ENCODE measurements at places on chromosomes 7 and 10.

DNA sequence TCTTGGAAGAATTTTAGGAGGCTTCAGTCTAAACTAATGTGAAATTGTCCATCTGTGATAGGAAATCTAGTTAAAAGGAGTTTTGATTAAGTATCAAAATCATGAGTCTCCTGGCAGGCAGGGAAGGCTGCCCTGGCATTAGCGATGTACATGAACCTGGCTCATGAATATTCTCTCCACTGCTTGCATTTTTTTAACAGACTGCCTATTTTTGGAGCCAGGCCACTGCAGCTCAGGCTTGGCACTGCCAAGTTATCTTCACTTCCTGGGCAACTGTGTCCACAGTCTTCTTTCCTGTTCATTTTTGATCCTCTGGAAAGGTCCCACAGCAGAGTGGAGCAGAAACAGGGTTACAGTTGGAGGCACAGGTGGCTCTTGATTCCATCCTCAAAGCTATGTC is 7.0 kb downstream of the GPR26 start:
- no peak for DNase-seq

DNA sequence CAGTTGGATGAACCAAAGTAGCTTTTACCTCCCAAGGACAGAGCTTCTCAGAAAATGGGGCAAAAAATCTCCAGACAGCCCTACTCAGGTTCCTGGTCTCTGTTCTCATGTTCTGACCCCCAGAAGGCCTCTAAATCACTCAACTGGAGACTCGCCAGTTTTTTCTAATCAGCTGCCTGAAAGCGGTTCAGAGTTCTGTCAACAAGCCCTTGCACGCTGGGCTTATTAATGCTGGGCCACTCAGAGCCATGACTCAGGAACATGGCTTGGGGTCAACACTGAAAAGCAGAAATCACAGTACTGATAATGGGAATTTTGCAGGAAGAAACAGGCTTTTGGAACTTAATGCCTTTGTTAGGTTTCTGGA is 15.3 kb downstream of the ECHDC3 start:
- DNase-seq: peak; percentile 87

DNA sequence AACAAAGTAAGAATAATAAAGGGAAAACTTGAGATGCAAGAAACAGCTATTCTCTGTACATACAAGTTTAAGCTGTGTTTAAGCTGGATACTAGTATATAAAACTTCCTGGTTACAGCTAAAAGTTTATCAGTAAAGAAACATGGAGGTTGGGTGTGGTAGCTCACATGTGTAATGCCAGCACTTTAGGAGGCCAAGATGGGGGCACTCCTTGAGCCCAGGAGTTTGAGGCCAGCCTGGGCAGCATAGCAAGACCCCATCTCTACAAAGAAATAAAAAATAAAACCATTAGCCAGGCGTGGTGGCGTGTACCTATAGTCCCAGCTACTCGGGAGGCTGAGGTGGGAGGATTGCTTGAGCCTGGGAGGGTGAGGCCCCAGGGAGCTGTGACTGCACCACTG is 3.2 kb downstream of the RSU1 start:
- DNase-seq: no peak

DNA sequence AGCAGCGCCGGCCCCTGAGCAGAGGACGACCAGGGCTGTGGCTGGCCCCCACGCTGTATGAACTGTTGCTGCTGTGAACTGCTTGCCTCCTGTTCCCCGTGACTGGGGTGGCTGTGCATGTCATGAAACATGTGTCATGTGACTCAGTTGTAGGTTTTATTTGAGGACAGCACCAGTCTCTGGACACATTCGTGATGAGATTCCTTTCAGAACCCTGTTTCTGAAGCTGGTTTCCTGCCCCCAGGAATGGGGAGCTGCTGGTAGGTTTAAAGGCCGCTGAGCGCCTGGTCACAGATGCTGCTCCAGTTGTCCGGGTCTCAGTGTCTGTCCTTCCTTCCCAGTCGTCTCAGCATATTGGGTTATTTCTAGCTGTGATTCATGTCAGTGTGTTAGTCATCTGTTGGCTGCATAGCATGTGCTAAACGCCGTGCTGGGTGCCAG is 79.1 kb upstream of the PPIF start:
- DNase-seq: peak; percentile 43

- DNase-seq: no peak
These were observed 30.1 kb upstream of the NEUROD6 start for GRCh38 chr7:31370609-31371008.

GRCh38 chr7:157228864-157229422 is 90.2 kb downstream of the UBE3C start:
- DNase-seq: peak; percentile 42

DNA sequence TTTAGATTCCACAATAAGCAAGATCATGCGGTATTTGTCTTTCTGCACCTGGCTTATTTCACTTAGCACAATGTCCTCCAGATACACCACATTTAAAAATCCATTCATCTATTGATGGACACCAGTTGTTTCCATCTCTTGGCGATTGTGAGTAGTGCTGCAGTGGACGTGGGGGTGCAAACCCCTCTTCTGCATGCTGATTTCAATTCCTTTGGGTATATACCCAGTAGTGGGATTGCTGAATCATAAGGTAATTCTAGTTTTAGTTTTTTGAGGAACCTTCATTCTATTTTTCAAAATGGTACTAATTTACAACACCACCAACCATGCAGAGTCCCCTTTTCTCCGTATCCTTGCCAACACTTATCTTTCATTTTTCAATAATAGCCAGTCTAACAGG is 2.0 kb upstream of the ASB10 start:
- DNase-seq: no peak

- DNase-seq: peak; percentile 54
These were observed 86.6 kb downstream of the ABLIM1 start for GRCh38 chr10:114571316-114571999.

GRCh38 chr7:44280636-44280992 is 44.8 kb downstream of the CAMK2B start:
- DNase-seq: no peak

DNA sequence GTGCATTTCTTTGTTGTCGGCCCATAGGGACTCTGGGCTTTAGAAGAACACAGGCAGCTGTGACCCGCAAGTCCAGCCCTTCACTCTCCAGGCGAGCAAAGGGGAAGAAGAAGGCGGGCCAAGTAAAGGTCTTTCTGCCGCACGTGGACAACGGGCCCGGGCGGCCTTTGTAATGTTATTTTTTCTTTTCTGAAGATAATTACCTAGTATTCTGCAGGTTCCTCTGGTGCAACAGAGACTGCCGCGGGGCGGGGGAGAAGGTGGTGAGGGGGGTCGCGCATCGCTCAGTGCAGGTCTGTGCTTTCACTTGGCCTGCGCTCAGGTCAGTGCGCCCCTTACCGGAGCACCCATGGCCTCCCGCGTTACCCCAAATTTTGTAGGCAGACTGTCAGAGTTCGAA is 7.1 kb upstream of the TBX20 start:
- no peak for DNase-seq

DNA sequence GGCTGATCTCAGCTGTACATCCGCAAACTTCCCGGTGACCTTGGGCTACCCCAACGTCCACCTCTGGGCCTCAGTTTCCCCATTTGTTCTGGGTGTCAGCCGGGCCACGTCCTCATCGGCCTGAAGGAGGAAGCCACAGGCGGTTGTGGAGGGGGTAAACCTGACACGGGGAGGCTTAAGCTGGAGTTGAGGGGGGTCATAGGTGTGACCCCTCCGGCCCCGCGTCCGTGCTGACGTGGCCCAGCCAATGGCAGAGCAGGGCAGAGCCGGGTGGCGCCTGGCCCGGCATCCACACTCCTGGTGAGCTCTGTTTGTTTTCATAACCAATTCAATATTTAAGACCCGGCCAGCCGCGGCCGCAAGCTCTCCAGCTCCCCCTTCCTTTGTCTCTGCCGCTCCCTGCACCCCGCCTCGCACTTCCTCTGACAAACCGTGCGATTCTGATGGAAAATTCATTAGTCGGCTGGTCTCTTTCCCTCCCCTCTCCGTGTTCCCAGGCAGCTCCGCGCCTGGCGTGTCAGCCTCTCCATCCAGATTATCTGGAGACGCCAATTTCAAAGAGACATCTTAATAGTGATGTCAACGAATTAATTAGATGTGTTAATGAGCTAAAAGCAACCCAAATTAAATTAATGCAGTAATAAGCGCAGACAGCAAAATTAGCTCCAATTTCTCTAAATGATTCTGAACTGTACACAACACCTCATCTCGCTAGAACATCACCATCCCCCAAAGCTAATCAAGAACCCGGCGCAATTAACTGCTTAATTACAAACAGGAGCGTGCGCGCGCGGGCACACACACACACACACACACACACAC is 55.4 kb downstream of the MICALL2 start:
- DNase-seq: no peak

GRCh38 chr10:4546500-4546899 is 279.5 kb upstream of the AKR1E2 start:
- no peak for DNase-seq

GRCh38 chr7:1558841-1559625 is 3.0 kb upstream of the TMEM184A start:
- no peak for DNase-seq

DNA sequence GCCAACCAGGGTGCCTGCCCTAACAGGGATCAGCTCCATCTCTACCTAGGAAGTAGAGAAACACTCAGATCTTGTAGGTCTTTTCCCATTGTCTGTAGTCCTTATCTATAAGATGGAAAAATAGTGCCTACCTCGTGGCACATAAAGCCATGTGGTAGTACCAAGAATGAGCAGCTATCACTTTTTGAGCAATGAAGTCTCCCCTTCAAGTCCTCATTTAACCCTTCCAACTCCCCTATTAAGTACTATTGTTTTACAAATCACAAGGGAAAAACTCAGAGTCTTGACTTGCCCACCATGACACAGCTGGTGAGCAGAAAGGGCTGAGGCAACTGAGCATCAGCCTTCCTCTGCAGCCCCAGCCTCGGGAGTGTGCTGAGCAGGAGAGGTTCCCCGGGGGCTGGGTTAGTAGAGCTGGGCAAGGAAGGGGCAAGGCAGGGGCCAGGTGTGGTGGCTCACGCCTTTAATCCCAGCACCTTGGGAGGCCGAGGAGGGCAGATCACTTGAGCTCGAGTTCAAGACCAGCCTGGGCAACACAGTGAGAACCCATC is 3.3 kb downstream of the FRAT2 start:
- DNase-seq: no peak

DNA sequence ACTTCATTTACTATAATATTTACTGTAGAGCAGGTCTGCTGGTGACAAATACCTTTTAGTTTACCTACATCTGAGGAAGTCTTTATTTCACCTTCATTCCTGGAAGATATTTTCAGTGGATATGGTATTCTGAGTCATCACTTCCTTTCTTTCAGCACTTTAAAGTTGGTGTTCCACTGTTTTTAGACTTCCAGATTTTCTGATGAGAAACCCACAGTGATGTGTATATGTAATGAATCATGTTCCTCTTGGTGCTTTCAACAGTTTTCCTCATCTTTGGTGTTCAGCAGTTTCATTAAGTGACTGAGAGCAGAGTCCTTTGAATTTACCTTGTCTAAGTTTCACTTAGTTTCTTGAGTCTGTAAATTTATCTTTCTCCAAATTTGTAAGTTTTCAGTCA is 36.4 kb downstream of the COPG2 start:
- peak; percentile 37 for DNase-seq

- DNase-seq: no peak
These were observed 88.0 kb downstream of the TMEM178B start for GRCh38 chr7:141161550-141162535.

GRCh38 chr10:101759309-101760247 is 16.3 kb downstream of the FGF8 start:
- DNase-seq: no peak

- DNase-seq: no peak
These were observed 573.2 kb downstream of the AUTS2 start for GRCh38 chr7:70171369-70171920.

- no peak for DNase-seq
These were observed 6.5 kb downstream of the NACAD start for GRCh38 chr7:45082031-45082830.

DNA sequence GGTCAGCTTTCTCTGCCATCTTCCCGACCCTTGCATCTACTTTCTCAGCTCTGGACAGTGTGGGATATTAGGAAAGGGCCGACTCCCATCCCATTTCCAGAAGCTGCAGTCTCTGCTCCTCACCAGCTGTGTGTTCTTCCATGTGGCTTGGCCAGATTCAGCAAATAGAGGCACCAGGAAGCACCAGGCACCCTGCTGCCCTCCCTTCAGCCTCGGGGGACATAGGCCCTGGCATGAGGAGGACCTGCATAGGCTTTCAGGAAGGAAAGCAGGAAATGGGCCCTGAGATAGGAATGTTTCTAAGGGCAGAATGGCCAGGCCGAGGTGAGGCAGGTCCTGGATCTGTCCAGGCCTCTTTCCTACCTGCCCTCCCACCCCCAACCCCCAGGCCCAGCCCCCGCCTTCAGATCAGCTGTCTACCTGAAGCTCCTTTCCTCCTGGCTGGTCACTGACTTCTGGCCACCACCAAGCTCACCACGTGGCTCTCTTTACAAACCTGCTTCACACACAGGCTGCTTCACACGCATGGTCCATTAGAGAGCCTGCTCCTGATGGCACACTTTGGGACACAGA is 27.5 kb upstream of the PURB start:
- DNase-seq: peak; percentile 22

DNA sequence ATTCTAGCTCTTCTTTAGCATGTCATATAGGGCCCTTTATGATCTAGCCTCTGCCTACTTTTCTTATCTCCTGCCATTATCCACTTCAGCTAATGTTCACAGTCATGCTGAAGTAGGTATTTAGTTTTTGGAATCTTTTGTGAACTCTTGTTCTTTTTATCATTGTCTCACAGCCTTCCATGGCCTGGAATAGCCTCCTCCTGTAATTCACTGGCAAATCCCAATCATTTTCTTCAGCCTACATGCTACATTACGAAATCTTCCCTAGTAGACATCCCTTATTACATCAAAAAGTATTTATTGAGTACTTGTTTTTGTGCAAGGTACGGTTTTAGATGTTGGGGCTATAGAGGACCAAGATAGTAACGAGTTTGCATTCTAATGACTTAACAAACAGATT is 3.4 kb upstream of the KIF20B start:
- no peak for DNase-seq

GRCh38 chr7:128352153-128352537 is 8.4 kb upstream of the RBM28 start:
- no peak for DNase-seq

GRCh38 chr10:84783386-84783785 is 455.0 kb downstream of the CCSER2 start:
- peak; percentile 68 for DNase-seq

- no peak for DNase-seq
These were observed 54.9 kb upstream of the SDK1 start for GRCh38 chr7:3246127-3246526.

DNA sequence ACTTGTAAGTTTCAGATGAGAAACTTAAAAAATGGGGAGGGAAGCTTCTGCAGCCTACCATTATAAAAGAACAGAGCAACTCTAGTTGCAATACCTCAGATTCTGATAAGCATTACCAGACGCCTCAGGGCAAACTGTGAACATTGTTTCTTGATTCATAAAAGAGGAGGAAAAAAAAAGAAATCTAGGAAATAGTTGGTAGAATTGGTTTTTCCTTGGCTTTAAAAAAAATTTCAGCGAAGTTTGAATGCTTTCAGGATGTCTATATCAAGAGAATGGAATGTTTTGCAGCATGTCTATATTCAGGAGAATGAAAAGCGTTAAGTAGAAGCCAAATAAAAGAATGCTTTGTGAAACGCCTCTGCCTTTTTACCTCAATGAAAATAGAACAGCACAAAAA is 17.5 kb upstream of the ANLN start:
- no peak for DNase-seq

GRCh38 chr7:47635091-47636080 is 53.5 kb upstream of the TNS3 start:
- DNase-seq: peak; percentile 69

GRCh38 chr10:113067501-113067900 is 117.5 kb downstream of the TCF7L2 start:
- peak; percentile 49 for DNase-seq
